ENCODE measurements at places on chromosomes 6 and 20. TPM values are rescaled to one million over a fixed set of nuclear protein-coding genes. Genes with fewer than 3 reads are reported as not detected.

- no peak for DNase-seq
Measured at GRCh38 chr20:53324816-53325215, 268.8 kb downstream of the ZNF217 start.

- DNase-seq: no peak
Measured at GRCh38 chr6:167317172-167317571, 7.7 kb upstream of the TTLL2 start.

- DNase-seq: no peak
Measured at GRCh38 chr6:30444451-30444742, 44.9 kb upstream of the HLA-E start.

- no peak for DNase-seq
Measured at GRCh38 chr6:53426667-53427270, 78.0 kb upstream of the ELOVL5 start.

DNA sequence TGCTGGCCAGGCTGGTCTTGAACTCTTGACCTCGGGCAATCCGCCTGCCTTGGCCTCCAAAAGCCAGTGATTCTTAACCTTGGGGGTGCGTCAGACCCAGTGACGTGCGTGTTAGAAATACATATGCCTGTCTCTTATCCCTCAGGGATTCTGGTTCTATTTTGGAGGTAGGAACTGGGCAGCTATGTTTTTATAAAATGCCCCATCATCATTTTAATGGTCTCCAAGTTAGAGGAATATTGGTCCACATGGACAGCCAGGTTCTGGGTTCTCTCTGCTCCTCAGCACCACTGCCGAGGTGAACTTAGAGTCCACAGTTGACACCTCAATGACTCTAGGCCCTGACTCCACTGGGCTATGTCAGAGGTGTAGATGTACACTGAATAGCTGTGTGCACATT is 352.7 kb downstream of the SMOC2 start:
- no peak for DNase-seq

DNA sequence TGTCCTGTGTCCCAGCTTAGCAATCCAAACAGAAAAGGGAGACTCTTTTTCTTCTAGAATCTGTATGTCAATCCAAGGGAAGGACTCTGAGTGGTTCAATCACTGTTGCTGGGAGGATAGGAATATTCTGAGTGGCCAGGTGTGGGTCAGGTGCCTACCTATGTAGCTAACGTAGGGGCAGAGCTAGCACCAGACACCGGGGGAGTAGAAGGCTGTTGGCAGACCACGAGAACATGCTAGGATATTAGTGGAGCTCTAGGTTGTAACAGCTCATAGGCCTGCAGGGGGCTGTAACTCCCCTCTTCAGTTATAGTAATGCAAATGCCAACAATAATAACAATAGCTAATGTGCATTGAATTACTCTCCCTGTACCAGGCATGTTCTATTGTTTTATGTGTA is 39.8 kb upstream of the EPB41L1 start:
- DNase-seq: no peak

NCOA6 gene
- 29.8 TPM for total RNA-seq

CALHM5 gene
- total RNA-seq: not detected

CTCFL gene
- total RNA-seq: not detected

- DNase-seq: no peak
Measured at GRCh38 chr6:143674483-143675381, 3.0 kb upstream of the PHACTR2 start.

DNA sequence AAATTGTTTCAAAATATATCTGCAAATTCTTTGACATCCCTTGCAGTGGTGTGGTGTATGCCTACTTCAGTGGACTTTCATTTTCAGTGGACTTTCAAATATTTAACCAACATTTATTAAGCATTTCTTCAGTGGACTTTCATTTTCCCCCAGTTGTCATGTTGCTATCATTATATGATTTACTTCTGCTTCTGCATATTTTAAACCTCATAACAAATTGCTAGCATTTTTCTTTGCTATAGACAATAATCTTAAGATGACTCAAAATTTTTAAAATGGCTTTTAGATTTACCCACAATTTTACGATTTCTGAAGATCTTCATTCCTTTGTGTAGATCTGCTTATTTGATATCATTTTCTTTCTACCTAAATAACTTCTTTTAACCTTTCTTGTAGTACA is 592.7 kb upstream of the SLC35B3 start:
- no peak for DNase-seq

DNA sequence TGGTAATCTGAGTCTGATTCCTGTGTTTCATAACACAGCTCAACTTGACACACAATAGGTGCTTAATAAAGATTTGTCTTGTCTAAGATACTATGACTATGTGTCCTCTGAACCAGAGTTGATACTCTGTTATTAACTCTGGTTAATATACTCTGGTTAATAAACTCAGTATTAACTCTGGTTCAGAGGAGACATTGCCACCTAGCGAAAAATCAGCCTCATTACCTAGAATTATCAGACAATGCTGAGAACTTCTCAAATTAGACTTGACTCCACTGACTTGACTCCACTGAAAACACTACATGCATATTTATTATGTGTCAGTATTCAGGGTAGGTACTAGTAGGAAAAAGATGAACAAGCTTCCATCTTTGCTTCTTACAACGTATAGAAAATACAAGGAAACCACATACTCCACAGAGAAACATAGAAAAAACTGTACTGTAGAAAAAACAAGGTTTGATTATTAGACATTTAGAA is 73.9 kb downstream of the AHI1 start:
- no peak for DNase-seq

GRCh38 chr6:134938896-134939295 is 11.0 kb downstream of the ALDH8A1 start:
- DNase-seq: peak; percentile 52

- DNase-seq: no peak
Measured at GRCh38 chr6:18328540-18328939, 58.6 kb upstream of the RNF144B start.

- DNase-seq: no peak
Measured at GRCh38 chr6:127582777-127583462, 5.9 kb downstream of the C6orf58 start.

DNA sequence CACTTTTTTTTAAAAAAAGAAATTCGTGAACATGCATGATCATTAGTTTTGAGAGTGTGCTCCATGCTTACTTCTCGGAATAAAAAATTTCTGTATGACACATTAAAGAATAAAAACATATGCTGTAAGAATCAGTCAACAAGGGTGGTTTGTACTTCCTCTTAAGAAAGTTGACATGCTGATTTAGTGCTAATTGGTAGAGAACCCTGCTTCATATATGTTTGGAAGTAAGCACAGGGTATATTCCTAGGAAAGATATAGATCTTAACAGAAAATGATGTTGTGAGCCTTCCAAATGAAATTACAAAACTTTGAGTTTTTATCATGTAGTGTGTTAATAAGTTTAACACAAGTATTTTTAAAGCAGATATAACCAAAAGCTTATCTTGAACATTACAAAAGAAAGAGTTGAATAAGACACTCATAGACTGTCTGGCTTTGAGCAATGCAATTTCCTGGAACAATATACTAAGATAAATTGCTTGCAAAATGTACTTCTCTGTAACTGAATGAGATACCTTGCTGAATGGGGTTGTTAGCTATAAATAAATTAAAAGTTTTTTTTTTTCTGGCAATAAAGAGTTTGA is 13.8 kb upstream of the VIP start:
- DNase-seq: no peak
